ENCODE measurements at places on chromosomes 4 and X. TPM values are rescaled to one million over a fixed set of nuclear protein-coding genes. Genes with fewer than 3 reads are reported as not detected.

Gene PCDH11X
- total RNA-seq: not detected

Gene FAM47A
- total RNA-seq: not detected

Gene RNF150
- 0.19 TPM for total RNA-seq

Gene PGAM4
- total RNA-seq: not detected

Gene LSM6
- 19.9 TPM for total RNA-seq

Gene HSFX3
- total RNA-seq: not detected

Gene SHROOM3
- total RNA-seq: 1.6 TPM

Gene ANKRD50
- 65.2 TPM for total RNA-seq

Gene HMX1
- total RNA-seq: not detected

Gene COL4A6
- total RNA-seq: 0.65 TPM

Gene CTAG2
- total RNA-seq: not detected

Gene PCYT1B
- total RNA-seq: under 0.01 TPM

Gene ZMYM3
- 32.7 TPM for total RNA-seq

Gene KLHL34
- total RNA-seq: not detected

Gene VCX3A
- not detected for total RNA-seq

Gene ADH7
- not detected for total RNA-seq

Gene TECRL
- not detected for total RNA-seq

Gene SRPX
- total RNA-seq: 108 TPM

Gene S100P
- not detected for total RNA-seq

Gene SYAP1
- 22.7 TPM for total RNA-seq

Gene HAUS7
- 23.3 TPM for total RNA-seq

Gene TEX13C
- total RNA-seq: not detected

Gene HMGN5
- 0.98 TPM for total RNA-seq

Gene ACE2
- total RNA-seq: not detected

Gene FAM9C
- not detected for total RNA-seq

Gene GJB1
- not detected for total RNA-seq

Gene PYURF
- total RNA-seq: 82.0 TPM

Gene RPL10
- 3,696 TPM for total RNA-seq

Gene PPP1R2C
- total RNA-seq: not detected

Gene UGT2B11
- total RNA-seq: not detected
